MV-4-11 (cell line): ENCODE measurements at places on chromosomes 7 and 10.

GRCh38 chr7:75596727-75597614 lies 104.9 kb downstream of the SPDYE5 start:
- DNase-seq, result no peak

DNA sequence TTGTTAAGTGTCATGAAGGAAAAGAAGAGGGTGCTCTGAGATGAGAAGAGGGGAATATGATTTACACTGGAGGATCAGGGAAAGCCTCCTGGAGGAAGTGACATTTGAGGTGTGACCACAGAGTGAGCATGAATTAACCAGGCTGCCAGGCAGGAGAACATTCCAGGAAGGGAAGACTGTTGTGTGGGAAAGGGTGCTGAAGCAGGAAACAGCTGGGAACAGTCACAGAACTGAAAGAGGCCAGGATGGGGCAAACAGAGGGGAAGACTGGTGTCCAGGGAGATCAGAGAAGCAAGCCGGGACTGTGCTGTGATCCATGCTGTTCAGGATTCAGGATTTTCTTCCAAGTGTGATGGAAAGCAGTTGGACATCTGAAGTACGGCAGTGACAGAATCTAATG lies 14.9 kb downstream of the HIPK2 start:
- no peak for DNase-seq

GRCh38 chr10:72059843-72060822 lies 28.2 kb downstream of the SPOCK2 start:
- DNase-seq, result no peak

DNA sequence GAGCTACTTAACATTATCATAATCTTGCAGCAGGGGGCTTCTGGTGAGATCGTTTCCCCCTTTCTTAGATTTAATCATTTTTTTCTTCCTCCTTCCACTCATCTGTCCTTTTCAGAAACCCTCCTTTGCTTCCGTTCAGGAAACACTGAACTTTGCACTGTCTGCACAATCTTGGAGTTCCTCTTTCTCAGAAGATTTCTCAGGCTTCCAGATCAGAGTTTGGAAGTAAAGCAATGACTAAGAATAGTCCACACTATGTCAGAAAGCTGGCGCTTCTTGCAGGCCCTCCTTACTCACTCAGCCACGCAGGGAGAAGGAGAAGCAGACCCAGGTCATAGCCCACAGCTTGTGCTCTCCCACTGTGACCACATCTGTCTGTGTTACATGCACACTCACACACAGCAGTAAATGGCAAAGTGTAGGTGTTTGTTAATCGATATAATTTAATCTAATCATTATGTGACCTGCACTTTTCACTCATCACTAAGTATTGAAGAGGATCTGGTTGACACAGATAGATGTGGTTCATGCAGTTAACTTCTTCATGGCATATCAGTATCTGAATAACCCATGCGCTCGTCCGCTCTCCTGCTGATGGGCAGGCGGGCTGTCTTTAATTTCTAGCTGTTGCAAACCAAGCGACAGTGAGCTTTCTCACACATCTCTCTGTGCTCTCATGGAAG lies 30.2 kb downstream of the ALOX5 start:
- peak; percentile 95 for DNase-seq

DNA sequence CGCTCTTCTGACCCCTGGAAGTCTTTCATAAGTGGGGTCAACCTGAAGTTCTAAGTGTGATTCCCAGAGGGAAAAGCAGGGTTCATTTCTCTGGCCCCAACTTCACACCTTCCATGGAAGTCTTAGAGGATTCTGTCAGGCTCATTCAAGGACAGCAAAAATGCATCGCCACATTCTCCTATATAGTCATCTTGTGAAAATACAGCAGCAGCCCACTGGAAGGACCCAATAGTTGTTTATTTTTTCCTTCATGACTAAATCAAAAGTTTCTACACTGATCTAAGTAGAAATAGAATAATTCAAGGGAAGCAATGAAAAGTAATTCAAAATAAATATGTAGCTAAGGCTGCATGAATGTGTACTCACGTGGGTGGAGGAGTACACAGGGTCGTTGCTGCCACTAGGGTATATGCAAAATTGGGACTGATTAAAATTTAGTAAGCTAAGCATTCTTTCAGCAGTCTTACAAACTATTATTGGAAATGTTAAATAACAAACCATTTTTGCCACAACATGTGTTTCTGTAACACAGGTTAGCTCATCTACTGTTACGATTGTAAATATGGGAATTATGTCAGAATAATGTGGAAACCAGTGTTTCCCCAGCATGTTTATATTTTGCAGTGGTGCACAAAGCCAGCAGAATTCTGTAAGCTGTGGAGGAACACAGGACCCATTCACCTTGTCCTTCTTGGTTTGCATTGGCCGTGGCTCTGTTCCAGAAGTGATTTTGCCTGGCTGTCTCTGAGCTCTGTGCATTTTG lies 33.5 kb downstream of the EEPD1 start:
- DNase-seq, result no peak

DNA sequence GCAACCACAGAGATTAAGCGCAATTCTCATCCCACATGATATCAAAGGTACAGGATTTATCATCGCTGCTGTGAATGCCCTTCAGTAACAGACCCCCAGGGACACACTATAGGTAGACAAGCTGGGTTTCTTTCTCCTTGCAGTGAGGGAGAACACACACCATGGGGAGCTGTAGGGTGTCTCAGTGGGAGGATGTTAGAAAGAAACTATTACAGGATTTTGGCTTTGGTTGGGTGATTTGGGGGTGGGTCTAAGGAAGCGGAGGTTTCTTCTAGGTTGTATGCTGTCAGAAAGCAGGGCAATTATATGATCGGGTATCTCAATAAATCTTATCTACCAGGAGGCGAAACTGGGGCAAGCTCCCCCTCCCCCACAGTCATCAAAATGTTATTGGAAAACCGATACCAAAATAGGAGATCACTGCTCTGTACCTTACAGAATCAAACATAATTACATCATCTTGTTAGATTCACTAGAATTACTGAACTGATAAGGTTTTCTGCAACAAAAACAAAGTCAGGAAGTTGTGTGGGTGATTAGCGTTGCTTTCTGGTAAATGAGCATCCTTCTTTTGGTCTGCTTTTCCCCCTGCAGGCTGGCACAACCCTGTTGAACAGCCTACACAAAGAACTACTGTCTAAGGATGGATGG lies 209.7 kb downstream of the TEX36 start:
- DNase-seq, result no peak
